ENCODE measurements at places on chromosomes 2 and 18.
A peak's percentile ranks its signal among the peaks of the same experiment; 100 is the strongest.

GRCh38 chr2:74461187-74462053, 3.2 kb downstream of the WBP1 start:
- DNase-seq = no peak

DNA sequence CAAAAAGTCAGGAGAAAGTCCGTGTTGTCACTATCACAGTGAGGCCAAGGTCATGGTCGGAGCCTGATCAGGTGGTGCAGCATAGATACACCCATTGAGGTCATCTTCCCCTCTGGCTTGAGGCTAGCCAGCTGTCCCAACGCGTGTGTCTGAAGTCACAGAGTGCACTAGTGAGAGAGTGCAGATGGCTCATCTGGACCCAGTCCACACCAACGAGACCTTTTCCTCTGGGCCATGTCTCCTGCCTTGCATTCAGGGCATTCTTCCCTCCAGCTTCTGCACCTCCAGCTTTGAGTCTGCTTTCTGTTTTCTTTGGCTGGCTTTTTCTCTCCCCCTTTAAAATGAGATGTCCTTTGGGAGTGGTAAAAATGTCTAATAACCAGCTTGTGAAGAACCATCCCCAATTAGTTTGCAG, 146.9 kb downstream of the TDRD15 start:
- no peak for DNase-seq

GRCh38 chr2:2007551-2008501, 263.5 kb upstream of the PXDN start:
- no peak for DNase-seq

DNA sequence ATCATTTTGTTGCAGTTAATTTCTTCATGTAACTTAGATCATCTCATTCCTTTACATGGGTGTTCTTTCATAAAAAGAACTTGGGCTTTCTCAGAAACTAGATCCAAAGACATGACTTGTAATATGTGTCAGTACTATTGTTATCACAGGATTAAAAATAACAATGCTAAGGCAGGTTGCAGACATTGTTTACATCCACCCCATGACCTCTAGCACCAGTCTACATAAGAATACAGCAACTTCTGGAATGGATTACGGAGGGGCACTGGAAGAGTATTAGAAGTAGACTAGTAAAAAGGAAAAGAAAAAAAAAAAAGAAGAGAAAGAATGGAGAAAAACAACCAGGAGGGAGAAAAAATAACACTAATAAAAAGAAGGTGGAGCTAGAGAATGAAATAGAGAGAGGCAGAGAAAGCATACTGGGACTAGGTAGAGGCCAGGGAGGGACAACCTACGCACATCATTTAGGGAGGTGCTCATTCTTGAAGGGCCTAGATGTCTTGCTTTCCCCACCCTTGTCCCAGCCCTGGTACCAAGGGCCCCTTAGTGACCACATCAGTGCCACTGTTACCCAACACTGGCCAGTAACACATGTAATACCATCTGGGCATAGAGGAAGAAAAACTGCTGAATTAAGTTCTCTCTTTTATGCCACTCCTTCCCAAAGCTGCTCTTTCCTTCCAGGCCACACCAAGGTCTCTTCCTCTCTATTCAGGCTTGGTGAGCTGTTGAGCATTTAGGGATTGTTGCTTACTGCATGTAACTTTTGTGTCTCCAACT, 70.6 kb upstream of the KLF7 start:
- no peak for DNase-seq

DNA sequence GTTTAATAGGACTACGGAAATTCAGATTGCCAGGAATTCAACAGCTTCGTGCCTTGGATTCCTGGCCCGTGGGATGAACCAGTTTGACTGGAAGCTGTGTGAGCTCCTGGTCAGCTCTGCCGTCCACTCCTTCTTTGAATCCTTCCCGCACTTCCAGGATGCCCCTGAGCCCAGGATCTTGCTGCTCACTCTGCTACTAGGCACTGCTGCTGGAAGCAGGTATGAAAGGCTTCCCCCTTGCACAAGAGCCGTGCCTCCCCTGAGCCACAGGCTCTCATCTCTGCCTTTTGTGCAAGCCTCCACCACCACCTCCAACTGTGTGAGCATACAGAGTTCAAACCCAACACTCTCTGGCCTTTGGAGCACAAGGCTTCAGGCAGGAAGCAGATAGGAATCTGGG, 34.9 kb downstream of the EN1 start:
- no peak for DNase-seq

DNA sequence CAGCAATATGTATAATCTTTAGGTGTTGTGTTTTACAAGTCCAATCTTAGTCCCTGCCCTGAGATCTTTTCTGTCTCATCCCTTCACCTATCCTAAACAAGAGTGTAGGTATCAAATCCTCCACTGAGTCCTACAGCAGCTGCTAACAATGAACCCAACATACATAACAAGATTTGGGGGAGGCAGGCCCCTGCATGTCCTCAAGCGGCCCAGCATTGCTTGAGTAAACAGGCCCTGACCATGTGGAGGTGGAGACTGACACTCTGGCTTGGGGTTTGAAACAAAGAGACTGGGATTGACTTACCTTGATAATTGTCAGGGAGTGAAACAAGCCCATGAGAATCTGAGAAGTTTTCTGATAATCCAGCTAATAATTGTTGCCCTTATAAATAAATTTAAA, 213.4 kb downstream of the STK39 start:
- no peak for DNase-seq

DNA sequence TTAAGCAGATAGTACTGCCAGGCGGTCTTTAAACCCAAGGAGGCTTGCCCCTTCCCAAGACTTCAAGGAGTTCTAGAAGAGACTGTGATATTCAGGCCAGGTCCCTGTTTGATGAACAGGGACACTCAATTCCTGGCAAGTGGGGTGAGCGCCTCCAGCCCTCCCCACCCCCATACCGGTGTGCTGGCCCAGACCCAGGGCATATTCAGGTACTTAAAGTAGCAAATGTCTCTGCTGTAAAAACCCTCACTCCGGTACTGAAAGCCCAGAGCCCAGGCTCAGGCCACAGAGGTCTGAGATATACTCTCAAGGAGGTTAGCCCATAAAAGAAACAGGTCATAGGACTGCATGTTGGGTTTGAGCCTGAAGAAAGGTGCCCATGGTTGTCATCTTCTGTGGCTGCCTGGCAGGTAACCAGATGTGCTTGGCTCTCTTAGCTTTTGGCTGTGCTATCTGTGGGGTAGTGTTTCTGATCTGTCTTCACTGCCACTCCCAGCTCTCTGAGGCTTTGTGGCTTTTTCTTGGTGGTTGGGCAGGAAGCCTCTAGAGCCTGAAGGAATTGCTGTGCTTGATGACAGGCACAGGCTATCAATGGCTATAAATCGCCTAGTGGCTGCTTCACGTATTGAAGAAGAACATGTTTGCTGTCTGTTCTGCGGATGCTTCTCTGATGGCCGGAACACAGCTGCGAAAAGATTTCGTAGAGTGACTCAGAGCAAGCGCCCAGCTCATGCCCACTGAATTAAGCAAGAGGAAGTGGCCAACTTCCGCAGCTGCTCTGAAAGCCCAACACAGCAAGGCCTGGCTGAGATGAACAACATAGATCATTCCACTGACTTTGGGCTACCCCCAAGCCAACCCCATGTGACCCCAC, 63.3 kb upstream of the ALPP start:
- DNase-seq = no peak

GRCh38 chr18:22667616-22668422, 250.1 kb upstream of the CTAGE1 start:
- DNase-seq = no peak

DNA sequence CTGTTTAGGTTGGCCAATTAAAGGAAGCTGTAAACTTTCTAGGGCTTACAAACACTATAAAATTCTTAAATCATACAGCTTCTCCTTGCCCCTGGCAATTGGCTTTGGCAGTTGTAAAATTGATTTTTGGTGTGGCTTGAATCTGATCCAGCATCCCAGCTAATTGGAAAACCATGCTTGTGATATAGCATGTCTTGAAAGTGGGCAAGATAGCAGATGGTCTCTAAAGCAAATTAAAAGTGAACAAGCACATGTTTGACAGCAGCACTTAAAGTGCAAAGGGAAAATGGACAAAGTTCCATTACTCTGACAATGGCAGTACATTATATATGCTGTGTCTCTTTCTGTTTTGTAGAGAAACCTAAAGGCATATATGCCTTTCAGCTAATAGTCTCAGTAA, 302.9 kb upstream of the NXPH2 start:
- DNase-seq = no peak

- DNase-seq = no peak
These were observed 1074.7 kb upstream of the NXPH2 start for GRCh38 chr2:139854769-139855483.

DNA sequence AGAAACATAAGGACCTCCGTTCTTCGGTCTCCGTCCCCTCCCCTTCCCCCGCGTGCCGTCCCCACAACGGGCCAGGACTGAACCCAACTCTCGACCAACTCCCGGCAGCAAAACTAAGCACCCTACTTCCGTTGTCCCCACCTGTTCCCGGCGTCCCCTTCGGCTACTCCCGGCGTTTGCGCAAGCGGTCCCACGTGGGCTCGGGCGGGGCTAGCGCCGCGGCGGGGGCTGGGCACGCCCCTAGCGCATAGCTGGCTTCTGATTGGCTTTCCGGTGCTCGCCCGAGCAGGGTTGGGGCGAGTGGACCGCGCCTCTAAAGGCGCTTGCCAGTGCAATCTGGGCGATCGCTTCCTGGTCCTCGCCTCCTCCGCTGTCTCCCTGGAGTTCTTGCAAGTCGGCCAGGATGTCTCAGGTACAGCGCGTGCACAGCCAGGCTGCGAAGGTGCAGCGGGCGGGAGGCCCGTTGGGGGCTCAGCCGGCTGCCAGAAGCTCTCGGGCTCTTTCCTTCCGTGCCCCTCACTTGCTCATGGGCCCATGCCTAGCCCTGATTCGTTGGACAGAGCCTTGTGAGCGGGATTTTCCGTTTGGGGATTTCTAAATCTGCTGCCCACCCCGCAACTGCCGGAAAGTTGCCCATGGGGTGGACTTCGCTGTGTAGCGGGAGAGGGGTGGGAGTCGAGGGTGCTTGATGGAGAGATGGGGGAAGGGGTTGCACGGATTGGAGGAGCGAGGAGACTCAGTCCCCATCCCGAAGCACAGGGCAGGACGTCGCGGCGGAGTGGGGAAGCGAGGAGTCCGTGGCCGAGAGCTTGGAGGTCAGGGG, at the start of the genes C2orf76 and DBI:
C2orf76 (minus strand) TSS at position 186 of the 823 bp plus-strand sequence. CDS start 26,875 bp downstream, outside the sequence.
DBI (plus strand) TSS at position 329 of the 823 bp plus-strand sequence; CDS start at position 404, 75 bp downstream.
- peak; percentile 89 for DNase-seq

GRCh38 chr2:189249171-189249570, 69.6 kb upstream of the COL5A2 start:
- no peak for DNase-seq

DNA sequence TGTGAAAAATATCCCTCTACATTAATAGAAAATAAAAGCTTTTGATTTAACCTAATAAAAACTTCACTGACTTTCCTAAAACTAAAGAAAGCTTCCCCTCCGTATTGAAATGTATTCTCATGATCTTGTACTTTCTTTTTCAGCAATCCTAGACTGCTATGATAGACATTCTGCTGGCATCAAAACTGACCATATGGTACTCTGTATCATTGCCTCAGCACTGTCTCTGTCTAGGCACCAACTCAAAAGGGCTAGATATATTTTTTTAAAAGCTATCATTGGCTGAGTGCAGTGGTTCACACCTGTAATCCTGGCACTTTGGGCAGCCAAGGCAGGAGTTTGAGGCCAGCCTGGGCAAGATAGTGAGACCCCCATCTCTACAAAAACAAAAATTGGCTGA, 32.9 kb downstream of the CDKL4 start:
- no peak for DNase-seq

DNA sequence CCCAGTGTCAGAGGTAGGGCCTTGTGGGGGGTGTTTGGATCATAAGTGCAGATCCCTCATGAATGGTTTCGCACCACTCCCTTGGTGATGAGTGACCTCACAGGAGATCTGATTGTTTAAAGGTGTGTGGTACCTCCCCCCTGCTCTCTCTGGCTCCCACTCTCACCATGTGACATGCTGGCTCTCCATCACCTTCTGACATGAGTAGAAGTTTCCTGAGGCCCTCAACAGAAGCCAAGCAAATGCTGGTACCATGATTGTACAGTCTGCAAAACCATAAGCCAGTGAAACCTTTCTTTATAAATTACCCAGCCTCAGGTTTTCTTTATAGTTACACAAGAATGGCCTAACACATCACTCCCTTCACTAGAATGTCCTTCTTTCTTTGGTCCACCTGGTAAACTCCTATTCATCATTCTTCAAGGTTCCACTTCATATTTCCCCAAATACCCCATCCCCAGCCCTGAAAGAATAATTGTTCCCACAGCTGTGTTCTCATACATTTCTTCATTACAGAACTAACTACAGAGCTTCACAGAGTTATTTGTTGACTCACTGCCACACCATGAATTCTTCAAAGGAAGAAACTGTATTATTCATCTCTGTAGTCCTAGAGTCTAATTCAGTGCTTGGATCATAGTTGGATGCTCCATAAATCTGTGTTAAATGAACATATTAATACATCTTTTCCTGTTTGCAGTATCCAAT, 81.2 kb upstream of the STK17B start:
- DNase-seq = no peak

- no peak for DNase-seq
These were observed 518.9 kb upstream of the VRK2 start for GRCh38 chr2:57527685-57528084.

All from neuronal stem cell (in vitro differentiated cells).